ENCODE measurements at places on chromosomes 3 and 15.
A peak's percentile ranks its signal among the peaks of the same experiment; 100 is the strongest.

DNA sequence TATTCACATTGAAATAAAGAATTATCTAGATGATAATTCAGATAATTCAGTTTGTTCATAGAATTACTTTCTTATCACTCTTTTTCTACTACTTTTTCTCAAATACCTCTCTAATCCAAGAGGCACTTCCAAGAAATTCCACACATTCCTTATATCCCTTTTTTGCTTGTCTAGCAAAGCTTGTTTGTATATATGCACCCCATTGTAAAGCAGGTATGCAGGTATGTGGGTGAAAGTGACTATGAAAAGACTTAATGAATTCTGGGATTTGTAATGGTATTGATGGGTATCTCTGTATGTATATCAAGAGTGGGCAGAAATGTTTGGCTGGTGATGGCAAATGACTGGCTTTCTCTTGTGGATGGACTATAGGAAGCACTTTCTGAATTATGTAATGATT, 94.1 kb upstream of the FGF7 start:
- DNase-seq = no peak

DNA sequence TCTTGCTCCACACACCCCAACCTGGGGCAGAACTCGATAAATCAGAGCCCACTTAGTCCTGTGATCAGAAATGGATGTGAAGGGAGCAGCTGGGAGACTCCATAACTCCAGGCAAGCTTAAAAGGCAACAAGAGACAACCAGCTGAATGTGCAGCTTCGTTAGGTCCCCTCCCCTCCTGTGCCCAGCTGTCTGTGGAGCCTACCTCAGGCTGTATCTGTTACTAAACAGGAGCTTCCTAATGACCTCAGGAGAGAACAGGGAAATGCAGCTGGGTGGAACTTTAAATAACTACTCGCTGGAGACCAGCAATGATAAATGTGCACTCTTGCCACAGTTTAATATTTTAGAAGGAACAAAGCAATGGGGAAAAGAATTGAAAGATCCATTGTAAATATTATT, 25.9 kb downstream of the SLC9A9 start:
- no peak for DNase-seq

- no peak for DNase-seq
Observed at GRCh38 chr15:77616072-77616471, 16.6 kb downstream of the LINGO1 start.

GRCh38 chr15:66821307-66821706, 119.3 kb downstream of the SMAD6 start:
- no peak for DNase-seq

DNA sequence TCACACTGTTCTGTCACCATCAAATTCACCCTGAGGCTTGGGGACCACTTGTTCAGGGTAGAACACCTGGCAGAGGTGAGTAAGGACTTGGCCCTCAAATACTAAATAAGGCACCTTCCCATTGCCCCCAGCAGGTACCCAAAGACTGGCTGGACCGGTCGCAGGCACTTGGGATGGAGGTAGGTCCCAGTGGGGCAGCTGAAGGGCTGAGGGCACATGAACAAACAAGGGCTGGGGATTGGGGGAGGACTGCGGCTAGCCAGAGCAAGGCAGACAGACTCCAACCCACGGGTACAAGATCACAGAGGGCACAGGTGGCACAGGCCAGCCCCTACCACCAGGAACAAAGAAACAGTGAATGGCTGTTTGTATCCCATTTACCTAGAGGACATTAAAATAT, 1.9 kb downstream of the MRPS25 start:
- DNase-seq = no peak

- DNase-seq = no peak
Observed at GRCh38 chr15:75153565-75154276, 48.0 kb upstream of the C15orf39 start.

DNA sequence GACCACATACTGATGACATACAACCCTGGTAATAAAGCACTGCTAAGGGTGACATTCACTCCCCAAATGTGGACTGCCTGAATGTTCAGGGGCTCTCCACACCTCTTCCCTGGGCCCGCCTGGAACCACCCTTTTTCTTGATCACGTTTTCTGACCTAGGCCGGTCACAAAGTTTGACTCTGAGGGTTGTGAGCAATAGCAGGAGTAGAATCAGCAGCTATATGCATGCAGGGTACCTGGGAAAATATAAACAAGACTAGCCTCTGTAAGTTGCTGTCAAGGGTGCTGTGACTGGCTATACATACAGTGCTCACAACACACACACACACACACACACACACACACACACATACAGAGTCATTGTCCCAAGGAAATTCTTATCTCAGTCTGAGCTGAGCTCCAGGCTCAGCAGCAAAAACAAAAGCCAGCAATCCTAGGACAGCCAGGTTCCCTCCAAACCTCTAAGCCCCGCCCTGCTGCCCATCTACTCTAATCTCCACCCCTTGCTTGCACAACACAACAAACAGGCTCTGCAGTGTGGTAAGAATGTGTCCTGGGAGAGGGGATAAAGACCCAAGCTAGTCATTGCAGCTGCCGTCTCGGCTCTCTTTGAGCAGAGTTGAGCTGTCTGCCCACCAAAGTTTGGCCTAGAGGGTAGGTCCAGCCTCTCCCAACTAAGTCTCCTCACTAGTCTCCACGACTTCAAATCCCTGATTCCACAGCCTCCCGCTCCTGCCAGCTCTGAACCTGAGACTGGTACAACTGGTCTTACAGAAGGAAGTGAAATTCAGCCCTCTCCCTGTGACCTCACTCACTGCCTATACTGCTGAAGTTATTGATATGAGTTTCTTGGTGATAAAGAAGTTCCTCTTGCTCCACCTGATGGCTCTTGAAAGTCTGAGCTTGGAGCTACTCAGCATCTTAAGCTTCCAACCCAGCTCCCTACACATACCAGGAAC, 2.2 kb downstream of the BMF start:
- no peak for DNase-seq

DNA sequence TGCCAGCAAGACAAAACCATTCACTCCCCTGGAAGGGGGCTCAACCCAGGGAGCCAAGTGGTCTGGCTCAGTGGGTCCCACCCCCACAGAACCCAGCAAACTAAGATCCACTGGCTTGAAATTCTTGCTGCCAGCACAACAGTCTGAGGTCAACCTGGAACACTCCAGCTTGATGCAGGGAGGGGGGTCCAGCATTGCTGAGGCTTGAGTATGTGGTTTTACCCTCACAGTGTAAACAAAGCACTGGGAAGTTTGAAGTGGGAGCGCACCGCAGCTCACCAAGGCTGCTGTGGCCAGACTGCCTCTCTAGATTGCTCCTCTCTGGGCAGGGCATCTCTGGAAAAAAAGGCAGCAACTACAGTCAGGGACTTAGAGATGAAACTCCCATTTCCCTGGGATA, 81.7 kb downstream of the MSL2 start:
- DNase-seq = no peak

- DNase-seq = no peak
Observed at GRCh38 chr3:52358362-52358940, 42.3 kb downstream of the DNAH1 start.

GRCh38 chr15:72340366-72340765, 20.4 kb upstream of the CELF6 start:
- DNase-seq = no peak

DNA sequence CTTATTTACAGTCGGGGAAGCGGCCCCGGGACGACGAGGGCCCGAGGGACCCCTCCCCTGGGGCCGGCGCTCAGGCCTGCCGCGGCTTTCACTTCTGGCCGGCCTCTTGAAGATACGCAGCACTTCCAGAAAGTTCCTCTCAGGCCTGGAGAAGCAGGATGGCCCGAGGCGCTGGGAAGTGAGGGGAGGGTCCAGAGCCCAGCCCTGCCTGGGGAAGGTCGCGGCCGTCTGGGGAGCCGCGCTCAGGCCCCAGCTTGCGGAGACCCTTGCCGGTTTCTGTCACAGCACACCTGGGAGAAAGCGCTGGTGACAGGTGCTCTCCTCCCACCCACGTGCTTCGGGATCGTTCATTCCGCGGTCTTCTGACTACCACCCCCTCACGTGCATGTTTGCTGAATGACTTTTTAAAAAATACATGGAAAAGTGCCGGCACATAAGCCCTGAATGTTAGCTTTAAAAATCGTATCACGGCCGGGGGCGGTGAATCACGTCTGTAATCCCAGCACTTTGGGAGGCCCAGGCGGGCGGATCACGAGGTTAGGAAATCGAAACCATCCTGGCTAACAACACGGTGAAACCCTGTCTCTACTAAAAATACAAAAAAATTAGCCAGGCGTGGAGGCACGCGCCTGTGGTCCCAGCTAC, 727 bp upstream of the TM2D3 start:
- no peak for DNase-seq

- DNase-seq = no peak
Observed at GRCh38 chr15:95919460-95919859, 411.0 kb upstream of the NR2F2 start.

- no peak for DNase-seq
Observed at GRCh38 chr3:2839876-2840275, 270.3 kb downstream of the IL5RA start.

DNA sequence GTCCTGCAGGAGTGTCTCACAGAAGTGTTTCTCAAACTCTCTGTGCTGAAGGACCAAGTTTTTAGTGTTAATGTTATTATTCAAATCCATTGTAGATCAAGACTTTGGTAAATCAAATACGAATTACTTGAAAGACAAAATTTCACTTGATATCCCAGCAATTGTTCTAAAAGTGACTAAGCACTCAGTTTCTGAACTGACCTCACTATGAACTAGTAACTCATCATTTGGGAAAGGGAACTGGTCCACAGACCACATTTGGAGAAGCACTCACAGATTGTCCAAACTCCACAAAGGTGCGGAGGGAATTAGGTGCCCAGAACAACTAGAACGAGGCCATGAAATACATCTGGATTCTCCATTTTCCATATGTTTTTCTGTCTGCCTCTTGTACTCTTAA, 25.6 kb downstream of the FAM43A start:
- no peak for DNase-seq

- no peak for DNase-seq
Observed at GRCh38 chr3:153889905-153890334, 231.3 kb upstream of the ARHGEF26 start.

GRCh38 chr3:67044295-67044694, 46.2 kb downstream of the KBTBD8 start:
- no peak for DNase-seq

DNA sequence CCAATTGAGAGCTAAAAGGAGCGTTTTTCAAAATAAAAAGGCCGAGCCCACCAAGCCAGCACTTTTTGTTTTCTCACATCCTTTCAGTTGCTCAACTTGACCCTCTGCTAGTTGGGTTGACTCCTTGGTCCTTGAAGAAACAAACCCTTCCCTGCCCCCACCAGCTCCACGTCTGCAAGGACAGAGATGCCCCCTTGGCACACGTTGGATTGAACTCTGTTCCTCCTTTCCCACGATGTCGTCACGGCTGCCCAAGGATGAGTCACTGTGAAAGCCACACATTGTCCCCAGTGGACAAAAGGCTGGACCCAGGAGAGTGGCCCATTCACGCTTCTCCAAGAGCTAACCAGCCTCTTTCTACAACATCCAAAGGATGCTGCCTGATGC, 43.0 kb upstream of the SPATA12 start:
- DNase-seq = no peak

DNA sequence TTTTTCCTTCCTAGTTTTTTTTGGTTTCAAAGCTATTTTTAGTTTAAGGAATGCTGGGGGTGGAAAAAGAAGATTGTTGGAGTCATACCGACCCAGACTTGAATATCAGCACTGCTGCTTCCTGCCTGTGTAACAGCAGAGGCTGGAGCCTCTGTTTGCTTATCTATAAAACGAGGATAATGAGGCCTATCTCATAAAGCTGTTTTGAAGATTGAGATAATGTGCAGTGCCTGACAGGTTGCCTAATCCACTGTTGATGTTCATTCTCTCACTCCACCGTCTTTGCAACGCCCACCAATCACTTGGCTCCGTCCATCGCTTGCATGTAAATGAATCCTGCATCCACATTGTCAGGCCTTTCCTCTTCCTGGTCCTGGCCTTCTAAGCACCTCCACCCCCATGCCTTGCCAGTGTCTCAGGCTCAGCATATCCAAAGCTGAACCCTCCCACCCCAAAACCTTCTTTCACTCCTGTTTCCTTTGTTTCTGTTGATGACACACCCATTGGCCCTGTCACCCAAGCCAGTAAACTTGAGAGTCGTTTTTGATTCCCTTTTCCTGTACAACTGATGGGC, 94.9 kb downstream of the MEX3B start:
- DNase-seq = no peak

GRCh38 chr3:38576131-38576525, 73.4 kb downstream of the SCN5A start:
- DNase-seq = no peak

GRCh38 chr15:86988033-86988432, 908.4 kb downstream of the AGBL1 start:
- no peak for DNase-seq

GRCh38 chr3:110684466-110684865, 387.1 kb upstream of the NECTIN3 start:
- no peak for DNase-seq

- no peak for DNase-seq
Observed at GRCh38 chr15:100191161-100191560, 150.6 kb downstream of the ADAMTS17 start.

- DNase-seq = no peak
Observed at GRCh38 chr3:59885101-59885500, 835.3 kb upstream of the CFAP20DC start.

DNA sequence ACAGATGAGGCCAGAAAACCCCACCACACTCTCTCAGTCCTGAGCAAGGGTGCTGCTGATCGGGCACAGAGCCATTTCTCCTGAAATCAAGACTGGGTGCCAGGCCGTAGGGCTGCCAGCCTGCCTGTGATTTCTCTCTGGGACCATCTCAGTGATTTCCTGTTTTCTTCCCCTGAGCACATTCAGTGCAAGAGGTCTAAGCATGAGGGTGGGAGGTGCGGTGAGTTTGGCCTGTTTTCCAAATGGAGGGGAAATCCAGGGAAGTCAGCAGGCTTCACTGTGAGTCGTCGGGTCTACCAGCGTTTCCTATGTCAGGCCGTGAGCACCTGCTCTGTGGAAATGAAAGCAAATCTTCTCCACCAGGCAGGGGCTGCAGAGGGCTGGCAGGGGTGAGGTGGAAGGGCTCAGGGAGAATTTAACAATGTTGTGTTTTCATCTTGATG, 82.3 kb downstream of the ST6GAL1 start:
- peak; percentile 19 for DNase-seq

DNA sequence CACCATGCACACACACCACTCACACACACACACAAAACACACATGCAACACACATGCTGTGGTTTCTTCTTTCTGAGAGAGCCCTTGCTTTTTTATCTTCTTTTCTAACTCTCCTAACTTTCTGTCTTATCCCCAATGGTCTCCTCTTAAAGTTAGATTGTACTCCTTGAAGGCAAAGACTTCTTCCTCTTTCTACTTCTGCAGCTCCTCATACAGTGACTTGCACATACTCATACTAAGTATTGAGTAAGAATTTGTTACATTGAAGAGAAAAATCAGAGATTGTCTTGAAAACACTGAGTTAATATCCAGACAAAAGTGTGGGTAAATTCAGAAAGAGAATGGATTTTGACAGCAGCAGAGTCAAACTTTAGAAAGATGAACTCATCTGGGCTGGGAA, 64.4 kb downstream of the GTPBP8 start:
- DNase-seq = no peak

- no peak for DNase-seq
Observed at GRCh38 chr15:58548308-58549012, 116.7 kb downstream of the LIPC start.

All from activated naive CD4-positive, alpha-beta T cell (primary cell).